ENCODE measurements at places on chromosomes 11 and 22.

- no peak for DNase-seq
These were observed 518 bp upstream of the GALNT18 start for GRCh38 chr11:11622340-11622706.

DNA sequence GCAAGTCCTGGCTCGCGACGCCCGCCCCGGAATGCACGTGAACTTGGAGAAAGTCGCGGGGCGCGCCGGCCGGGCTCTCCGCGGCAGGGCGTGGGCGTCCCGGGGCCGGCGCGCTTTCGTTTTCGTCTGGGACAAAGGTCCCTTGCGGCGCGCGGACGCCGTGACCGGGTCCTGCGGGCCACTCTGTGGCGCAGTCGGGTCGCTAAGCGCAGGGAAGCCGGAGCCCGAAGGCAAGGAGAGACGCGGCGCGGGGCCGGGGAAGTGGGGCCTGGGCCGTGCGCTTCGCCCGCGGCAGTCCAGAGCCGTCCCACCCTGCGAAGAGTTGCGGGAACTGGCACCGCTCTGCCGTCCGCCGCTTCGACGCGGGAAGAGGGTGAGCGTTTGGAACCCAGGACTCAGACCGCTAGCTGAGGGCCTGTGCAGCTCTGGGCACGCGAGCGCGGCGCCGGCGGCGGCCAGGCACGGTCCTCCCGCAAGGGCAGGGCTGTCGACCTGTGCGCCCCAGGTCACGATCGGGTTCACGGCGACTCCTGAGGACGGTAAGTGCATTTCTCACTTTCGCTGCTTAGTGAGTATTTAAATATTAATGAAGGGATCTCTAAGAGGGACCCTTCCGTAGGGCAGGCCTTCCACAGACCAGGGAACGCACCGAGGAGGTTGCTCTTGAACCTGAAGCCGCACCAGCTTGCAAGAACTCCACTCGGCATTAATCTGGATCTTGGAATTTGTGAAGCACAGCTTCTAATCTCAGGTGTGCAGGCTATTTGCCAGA lies 78.0 kb upstream of the PPARA start:
- no peak for DNase-seq

GRCh38 chr11:15638386-15638787 lies 523.7 kb downstream of the INSC start:
- no peak for DNase-seq

GRCh38 chr11:11810764-11811726 lies 30.7 kb upstream of the USP47 start:
- DNase-seq, result no peak

DNA sequence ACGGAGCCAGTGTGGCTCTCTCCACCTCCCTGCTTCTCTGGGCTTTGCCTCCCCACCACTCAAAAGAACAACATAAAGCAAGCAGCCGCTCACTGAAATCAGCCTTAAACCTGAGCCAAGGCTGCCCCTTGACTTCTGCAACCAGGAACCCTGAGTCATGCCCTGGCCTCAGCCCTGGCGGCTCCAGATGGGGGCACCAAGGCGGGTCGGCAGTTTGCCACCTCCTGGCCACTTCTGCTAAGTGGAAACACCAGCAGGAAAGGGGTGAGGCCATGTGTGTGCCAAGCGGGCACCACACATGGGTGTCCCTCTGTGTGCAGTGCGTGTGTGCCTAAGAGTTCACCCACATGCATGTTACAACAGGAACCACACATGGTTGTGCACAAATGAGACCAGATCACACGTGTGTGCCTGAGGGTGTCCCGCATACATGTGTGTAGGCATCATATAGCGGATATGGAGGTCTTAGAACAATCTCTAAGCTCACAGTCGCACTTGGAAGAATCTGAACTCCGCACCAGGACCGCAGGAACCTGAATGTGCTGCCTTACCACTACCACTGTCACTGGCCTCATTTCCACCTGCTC lies 221.2 kb downstream of the MN1 start:
- DNase-seq, result no peak

DNA sequence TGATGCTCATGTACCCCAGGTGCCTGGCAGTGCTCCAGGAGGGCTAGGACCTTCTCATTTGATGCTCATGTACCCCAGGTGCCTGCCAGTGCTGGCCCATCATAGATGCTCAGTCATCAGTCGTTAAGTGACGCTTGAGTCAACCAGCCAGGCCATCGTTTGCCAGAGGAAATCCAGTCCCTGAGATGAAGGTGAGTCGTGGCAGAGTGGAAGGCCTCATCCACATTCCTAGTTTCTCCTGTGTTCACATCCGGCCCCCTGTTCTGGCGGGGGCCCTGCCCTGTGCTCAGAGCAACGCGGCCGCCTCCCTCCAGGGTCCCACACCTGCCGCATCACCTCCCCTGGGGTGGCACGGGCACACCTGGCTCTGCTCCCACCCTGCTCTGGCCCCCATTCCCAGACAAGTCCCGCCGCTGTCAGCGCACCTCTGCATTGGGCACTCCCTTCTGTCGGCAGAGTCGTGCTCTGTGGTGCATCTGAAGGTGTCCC lies 279.9 kb downstream of the BRD1 start:
- no peak for DNase-seq

DNA sequence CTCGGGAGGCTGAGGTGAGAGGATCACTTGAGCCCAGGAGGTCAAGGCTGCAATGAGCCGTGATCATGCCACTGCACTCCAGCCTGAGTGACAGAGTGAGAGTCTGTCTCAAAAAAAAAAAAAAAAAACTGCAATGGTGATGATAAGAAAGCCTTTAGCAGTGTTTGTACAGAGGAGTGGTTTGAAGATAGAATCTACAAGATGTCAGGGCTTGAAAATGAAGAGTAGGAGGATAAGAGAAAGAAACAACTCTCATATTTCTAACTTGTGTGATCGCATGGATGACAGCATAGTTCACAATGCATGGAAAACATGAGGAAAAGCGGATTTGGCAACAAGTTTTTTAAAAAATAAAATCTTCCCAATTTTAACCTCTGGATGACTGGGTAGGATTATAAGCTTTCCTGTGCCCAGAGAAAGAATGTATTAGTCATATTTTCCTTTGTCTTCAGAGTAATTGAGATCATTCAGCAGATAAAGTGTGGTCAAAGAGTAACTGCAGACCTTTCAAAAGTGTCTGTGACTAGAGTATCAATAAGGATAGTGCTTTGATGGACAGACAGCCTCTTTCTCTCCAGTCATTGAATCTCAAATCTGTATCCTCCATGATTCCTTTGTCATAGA lies 328.1 kb downstream of the CASP12 start:
- DNase-seq, result no peak

DNA sequence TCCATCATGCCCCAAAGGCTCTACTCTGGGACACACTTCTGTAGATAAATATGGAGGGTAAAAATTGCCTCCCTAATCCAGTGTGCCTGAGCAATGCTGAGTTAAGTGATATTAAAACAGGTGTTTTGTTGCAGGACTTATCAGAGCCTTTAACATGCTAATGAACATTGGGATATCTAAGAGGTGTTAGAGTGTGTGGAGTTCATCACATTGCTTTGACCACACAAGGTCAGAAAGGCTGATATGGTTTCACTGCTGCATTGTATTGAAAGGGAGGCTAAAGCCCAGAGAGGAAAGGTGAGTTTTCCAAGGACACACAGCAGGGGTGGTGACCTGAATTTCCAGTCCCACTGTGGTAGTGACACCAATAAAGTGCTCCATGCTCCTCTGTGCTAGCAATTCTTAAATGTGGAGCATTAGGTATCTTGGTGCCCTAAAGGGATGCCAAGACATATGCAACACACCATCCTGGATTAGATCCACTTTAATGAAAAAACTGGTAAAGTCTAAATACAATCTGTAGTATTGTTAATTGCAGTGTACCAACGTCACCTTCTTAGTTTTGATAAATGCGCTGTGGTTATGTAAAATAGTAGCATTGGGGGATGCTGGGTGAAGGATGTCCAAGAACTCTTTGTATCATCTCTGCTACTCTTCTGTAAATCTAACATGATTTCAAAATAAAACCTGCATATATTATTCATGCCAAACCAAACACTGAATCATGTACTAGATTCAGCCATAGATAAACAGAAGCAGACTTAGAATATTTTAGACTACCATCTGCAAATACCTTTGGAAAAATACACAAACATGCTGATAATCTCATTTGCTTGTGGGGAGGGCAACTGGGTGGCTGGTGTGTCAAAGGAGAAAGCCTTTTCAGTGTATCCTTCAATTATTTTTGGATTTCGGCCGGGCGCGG lies 45.8 kb downstream of the MIAT start:
- no peak for DNase-seq

DNA sequence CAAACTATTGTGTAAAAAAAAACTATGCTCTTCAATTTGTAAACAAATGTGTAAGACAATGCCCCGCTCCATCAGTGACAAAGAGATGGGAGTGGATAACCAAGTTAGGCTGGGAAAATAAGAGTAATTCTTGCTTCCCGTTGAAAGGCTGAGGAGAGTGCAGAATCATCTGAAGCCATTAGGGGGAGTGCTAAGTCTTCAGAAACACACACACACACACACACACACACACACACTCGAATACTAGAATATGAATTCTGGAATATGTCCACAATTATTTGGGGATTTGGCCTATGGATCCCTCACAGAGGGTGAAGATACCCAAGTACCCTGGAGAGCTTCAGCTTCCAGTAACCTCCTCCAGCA lies 27.8 kb upstream of the ROBO3 start:
- DNase-seq, result peak; percentile 4

GRCh38 chr11:60609632-60610031 lies 89.8 kb upstream of the MS4A8 start:
- DNase-seq, result no peak
